ENCODE measurements at places on chromosomes 6 and 20. TPM values are rescaled to one million over a fixed set of nuclear protein-coding genes. Genes with fewer than 3 reads are reported as not detected.

ZBTB12 gene
- 4.9 TPM for total RNA-seq

ASIP gene
- total RNA-seq, result not detected

RPS6KA2 gene
- 166 TPM for total RNA-seq

JPH2 gene
- total RNA-seq, result 0.17 TPM

APOM gene
- total RNA-seq, result 0.37 TPM

SLPI gene
- 0.70 TPM for total RNA-seq

OOEP gene
- total RNA-seq, result not detected

NRSN1 gene
- not detected for total RNA-seq

PRKN gene
- 0.34 TPM for total RNA-seq

DSN1 gene
- 24.7 TPM for total RNA-seq

CDH4 gene
- total RNA-seq, result 0.17 TPM

STMND1 gene
- not detected for total RNA-seq

OR12D3 gene
- total RNA-seq, result not detected

JAG1 gene
- 203 TPM for total RNA-seq

TDRD6 gene
- 0.05 TPM for total RNA-seq

NKAPL gene
- 1.1 TPM for total RNA-seq

LY6G6C gene
- total RNA-seq, result not detected

MAN1A1 gene
- 179 TPM for total RNA-seq

MOXD1 gene
- total RNA-seq, result 0.34 TPM

TPBG gene
- 9.4 TPM for total RNA-seq

ZSCAN23 gene
- total RNA-seq, result 0.51 TPM

GTF2H4 gene
- total RNA-seq, result 26.4 TPM

MBOAT1 gene
- total RNA-seq, result 22.0 TPM

OR2H1 gene
- total RNA-seq, result not detected

EDN3 gene
- not detected for total RNA-seq

TINAG gene
- total RNA-seq, result not detected

PABPC1L gene
- total RNA-seq, result 1.3 TPM

HMGCLL1 gene
- total RNA-seq, result not detected

CYP21A2 gene
- total RNA-seq, result 0.34 TPM

SLC52A3 gene
- total RNA-seq, result not detected

PRSS16 gene
- not detected for total RNA-seq

ARMH2 gene
- total RNA-seq, result not detected

KCNK15 gene
- total RNA-seq, result 0.17 TPM

ENPP4 gene
- total RNA-seq, result 4.9 TPM

NKX2-2 gene
- not detected for total RNA-seq

FAM83B gene
- not detected for total RNA-seq

NEURL2 gene
- total RNA-seq, result 4.4 TPM

PTCRA gene
- not detected for total RNA-seq

MOCS1 gene
- 12.8 TPM for total RNA-seq

Measured in dermis blood vessel endothelial cell (primary cell).